Articular chondrocyte of knee joint (primary cell): ENCODE measurements at places on chromosomes 2 and 18. TPM values are rescaled to one million over a fixed set of nuclear protein-coding genes. Genes with fewer than 3 reads are reported as not detected.

POTEJ gene
- not detected in 2 replicates for total RNA-seq

TOGARAM2 gene
- total RNA-seq, result under 0.01 and 0.26 TPM in 2 replicates

PPP1R1C gene
- total RNA-seq, result 2.2 and 3.8 TPM in 2 replicates

FARP2 gene
- 38.2 and 48.0 TPM in 2 replicates for total RNA-seq

FLACC1 gene
- total RNA-seq, result 2.5 and 2.9 TPM in 2 replicates

GULP1 gene
- 114 and 121 TPM in 2 replicates for total RNA-seq

IL1RN gene
- total RNA-seq, result not detected in 2 replicates

CASP10 gene
- 0.52 and 0.86 TPM in 2 replicates for total RNA-seq

FOXI3 gene
- total RNA-seq, result not detected in 2 replicates

MAP2 gene
- under 0.01 and 0.54 TPM in 2 replicates for total RNA-seq

PTPRM gene
- total RNA-seq, result 72.9 and 81.8 TPM in 2 replicates

ANKRD62 gene
- not detected in 2 replicates for total RNA-seq

LRATD1 gene
- total RNA-seq, result under 0.01 and 0.76 TPM in 2 replicates

KIAA2012 gene
- total RNA-seq, result under 0.01 TPM in 1 of 2 replicates, not detected in the other

OTOF gene
- 0.13 and 0.22 TPM in 2 replicates for total RNA-seq

STPG4 gene
- total RNA-seq, result 0.32 and 0.52 TPM in 2 replicates

C1QL2 gene
- total RNA-seq, result not detected in 2 replicates

EPB41L3 gene
- 39.6 and 41.9 TPM in 2 replicates for total RNA-seq

IL36B gene
- total RNA-seq, result not detected in 2 replicates

SULT1C2 gene
- 0.54 and 0.91 TPM in 2 replicates for total RNA-seq

LAMA1 gene
- 11.0 and 13.1 TPM in 2 replicates for total RNA-seq

GATA6 gene
- 1.4 and 2.3 TPM in 2 replicates for total RNA-seq

FBXO48 gene
- 1.2 and 1.3 TPM in 2 replicates for total RNA-seq
